ENCODE measurements at places on chromosomes 4 and X.

GRCh38 chr4:185215261-185215660, 5.9 kb downstream of the SNX25 start:
- DNase-seq: no peak

GRCh38 chr4:159097785-159098184, 5.1 kb upstream of the RAPGEF2 start:
- DNase-seq: no peak

GRCh38 chr4:101256222-101256621, 91.1 kb downstream of the PPP3CA start:
- no peak for DNase-seq

- DNase-seq: no peak
Observed at GRCh38 chr4:22191565-22191964, 243.0 kb upstream of the KCNIP4 start.

GRCh38 chrX:23742174-23742696, 841 bp downstream of the ACOT9 start:
- no peak for DNase-seq

DNA sequence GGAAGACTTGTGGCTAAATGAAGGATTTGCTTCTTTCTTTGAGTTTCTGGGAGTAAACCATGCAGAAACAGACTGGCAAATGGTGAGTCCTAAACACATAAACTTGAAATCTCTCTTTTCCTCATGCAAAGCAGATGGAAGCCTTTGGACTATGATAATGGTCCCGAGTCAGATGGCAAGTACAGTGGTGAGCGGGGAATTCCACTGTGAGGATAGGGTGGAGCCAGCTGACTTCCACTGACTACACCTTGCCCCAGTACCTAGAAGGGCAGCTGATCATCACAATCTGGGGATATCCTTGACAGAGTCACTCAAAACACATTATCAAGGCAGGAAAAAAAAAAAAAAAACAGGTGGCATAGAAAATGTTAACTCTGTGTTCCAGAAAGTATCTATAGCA, 34.3 kb downstream of the ENPEP start:
- no peak for DNase-seq

DNA sequence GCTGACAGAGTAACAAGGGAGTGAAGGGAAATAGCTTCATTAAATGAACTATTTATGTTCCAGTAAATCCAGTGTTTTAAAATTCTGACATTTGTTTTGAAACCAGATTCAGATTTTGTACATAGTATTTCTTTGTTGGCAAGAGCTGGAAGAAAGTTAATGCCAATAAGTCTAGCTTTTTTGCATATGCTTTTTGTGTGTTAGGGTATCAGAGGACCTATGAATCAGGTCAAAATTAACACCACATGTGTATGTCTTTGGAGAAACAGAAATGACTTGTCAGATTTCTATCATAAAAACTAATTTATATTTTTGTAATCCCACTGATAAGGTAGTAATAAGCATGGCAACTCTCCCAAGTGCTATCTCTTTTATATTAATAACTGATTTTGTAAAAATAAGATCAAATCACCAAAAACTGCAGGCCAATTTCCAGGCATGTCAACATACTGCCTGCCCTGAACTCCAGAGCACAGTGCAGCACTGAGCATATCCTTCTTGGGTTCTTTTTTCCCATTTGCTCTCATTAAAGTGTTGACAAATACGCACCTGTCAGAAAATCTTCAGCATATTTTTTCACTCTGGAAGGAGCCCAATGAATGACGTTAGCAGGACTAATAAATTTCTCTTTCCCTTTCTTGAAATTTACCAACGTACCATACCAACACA, 65.5 kb downstream of the SH3RF1 start:
- no peak for DNase-seq

GRCh38 chrX:115561605-115562479, 868 bp downstream of the PLS3 start:
- DNase-seq: no peak

DNA sequence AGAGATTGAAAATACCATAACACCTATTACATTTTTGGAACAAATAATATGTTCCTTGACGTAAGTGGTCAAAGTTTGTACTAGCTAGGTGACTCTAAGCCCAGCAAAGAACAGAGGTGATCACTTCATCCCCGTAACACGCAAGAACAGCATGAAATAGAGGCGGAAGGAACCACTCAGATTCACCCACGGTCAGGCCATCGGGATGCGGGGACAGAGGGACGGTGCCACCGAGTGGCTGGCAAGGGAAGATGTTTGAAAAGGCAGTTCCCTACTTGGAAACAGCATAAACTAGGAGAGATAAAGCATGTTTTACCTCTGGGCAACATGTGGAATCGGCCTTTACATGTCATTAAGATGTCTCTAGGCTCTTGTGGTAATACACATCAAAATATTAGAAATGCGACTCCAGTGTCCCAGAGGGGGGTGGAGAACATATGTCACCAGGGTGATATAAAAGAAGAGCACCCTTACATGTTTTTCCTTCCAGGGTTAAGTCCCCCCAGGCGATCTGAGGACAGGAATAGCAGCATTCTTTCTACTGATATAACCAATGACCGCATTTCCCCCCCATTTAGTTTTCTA, 84.0 kb downstream of the PHKA2 start:
- no peak for DNase-seq

GRCh38 chr4:2297606-2298531, 36.0 kb upstream of the MXD4 start:
- no peak for DNase-seq

- no peak for DNase-seq
Observed at GRCh38 chrX:65451663-65452062, 82.9 kb downstream of the LAS1L start.

GRCh38 chr4:110489901-110490508, 14.1 kb downstream of the ENPEP start:
- DNase-seq: no peak

- no peak for DNase-seq
Observed at GRCh38 chr4:1242506-1243450, 6.2 kb downstream of the CTBP1 start.

- no peak for DNase-seq
Observed at GRCh38 chr4:113837397-113837796, 75.9 kb upstream of the CAMK2D start.

DNA sequence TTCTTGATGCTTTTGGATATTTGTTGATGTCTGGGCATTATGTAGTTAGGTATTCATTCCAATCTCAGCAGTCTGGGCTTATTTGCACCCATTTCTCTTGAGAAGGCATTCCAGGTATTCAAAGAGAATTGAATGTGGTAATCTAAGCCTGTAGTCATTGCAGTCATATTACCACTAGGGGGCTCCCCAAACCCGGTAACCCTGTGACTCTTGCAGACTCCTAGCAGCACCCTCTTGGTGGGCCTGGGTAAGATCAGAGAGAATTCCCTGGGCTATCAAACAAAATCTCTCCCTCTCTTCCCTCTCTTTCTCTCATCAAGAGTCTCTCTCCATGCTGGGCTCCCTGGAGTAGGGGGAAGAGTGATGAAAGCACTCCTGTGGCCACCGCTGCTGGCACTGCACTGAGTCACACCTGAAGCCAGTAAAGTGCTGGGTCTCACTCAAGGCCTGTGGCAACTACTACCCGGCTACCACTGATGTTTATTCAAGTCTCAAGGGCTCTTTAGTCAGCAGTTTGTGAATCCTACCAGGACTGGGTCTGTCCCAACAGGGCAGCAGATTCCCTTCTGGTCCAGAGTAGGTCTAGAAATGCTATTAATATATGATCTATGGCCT, 187.7 kb upstream of the NUDT10 start:
- DNase-seq: peak; percentile 3

GRCh38 chr4:139171876-139172691, 4.9 kb downstream of the ELF2 start:
- peak; percentile 7 for DNase-seq

GRCh38 chr4:138861135-138861534, 154.4 kb upstream of the NOCT start:
- DNase-seq: no peak

DNA sequence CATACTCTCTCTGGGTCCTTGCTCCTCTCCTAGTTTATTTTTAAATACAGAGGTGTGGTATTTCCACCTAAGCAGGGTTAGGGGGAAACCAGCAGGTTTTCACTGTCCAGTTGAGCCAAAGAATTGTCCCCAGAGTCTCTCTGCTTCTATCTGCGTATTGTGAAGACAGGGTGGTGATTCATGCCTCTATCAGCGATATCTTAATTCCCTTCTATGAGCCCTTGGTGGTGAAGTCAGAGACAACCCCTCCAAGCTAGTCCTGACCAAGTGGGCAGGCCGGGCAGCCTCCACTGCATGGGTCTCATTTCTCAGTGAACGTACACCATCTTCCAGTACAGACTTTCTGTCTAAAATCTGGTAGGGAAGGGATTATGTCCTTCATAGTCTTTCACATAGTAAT, 100.5 kb upstream of the GPR34 start:
- DNase-seq: no peak

GRCh38 chr4:153521999-153522801, 56.0 kb downstream of the TMEM131L start:
- DNase-seq: peak; percentile 49

DNA sequence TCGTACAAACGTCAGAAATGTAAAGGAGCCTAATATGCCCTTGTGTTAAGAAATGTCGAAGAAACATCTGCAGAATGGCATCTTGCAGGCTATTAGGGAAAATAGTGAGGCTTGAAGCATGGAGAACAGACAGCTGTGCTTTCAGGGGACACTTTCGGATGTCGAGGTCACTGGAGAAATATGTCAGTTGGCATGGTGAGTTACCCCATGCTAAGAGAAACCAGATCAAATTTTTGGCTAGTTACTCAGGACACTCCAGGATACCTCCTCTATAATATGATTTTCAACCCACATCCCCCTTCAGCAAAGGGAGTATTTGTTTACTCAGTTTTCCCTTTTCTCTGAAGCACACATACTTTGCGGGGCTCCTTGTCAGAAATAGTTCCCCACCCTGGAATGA, 171.4 kb downstream of the GPC3 start:
- DNase-seq: no peak

- no peak for DNase-seq
Observed at GRCh38 chrX:53716328-53717088, 30.0 kb upstream of the HUWE1 start.

DNA sequence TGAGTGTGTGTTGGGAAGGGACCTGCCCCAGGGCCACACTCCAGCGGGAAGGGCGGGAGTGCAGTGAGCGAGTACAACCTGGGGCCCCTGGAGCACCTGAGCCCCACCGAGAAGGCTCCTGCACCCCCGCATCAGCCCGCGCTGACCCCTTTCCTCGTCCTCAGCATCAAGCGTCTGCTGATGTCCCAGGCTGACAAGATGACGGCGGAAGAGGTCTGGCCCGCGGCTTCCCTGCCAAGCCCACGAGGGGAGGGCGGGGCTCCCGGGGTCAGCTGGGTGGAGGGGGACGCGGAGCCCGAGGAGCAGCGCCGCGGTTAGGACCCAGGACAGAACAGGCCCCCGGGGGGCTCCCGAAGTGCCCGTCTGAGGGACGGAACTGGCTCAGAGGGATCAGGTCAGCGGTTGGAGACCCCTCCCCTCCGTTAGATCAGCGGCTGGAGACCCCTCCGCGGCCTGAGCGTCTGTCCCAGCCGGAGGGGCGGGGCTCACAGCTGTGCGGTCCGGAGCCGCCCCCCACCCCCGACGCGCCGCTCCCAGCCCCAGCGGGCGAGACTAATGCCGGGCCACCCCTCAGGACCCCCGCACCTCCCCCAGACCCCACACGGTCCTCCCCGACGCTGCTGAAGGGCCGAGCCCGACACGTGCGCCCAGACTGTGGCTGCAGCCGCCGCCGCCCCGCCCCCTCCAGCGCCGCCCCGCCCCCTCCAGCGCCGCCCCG, 6.7 kb downstream of the MYL5 start:
- no peak for DNase-seq

DNA sequence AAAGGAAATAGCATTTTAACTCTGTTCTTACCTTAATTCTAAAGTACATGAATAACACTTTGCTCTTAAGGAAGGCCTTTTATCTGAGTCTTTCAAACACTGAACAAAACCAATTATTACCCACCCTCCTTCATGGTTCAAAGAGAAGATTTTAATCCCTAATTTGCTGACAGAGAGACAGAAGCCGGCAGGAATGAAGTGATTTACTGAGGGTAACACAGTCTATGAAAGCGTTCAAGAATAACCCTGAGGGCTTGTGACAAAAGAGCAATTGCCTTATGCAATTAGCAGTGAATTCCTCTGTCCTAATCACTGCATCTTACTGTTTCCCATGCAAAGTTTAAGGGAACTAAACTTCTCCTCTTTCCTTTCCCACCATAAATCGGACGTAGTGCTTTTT, 144.1 kb downstream of the PACRGL start:
- no peak for DNase-seq

DNA sequence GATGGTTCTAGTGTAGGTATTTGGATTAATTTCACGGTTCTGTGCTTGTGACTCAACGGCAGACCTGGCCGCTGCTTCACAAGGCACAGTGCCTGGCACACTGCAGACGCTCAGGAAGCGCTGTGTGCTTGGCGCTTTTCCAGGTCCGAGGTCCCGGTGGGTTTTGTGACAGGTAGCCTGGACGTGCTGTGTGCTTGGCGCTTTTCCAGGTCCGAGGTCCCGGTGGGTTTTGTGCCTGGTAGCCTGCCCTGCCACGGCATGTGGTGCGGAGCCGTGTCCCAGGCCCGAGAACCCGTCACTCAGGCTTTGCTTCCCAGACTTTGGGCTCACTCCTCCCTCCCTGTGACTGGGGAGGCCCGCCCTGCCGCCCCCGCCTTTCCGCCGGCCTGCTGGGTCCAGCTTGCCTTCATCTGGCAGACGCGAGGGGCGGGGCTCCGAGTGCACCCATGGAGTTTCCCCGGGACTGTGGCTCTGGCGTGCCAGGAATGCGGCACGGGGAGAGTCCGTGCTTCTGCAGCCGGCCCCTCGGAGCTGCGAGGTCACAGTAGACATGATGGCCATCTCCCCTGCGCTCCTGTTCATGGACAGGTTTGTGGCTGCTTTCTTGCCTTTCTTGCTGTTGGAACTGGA, 44.2 kb downstream of the TBC1D14 start:
- no peak for DNase-seq

DNA sequence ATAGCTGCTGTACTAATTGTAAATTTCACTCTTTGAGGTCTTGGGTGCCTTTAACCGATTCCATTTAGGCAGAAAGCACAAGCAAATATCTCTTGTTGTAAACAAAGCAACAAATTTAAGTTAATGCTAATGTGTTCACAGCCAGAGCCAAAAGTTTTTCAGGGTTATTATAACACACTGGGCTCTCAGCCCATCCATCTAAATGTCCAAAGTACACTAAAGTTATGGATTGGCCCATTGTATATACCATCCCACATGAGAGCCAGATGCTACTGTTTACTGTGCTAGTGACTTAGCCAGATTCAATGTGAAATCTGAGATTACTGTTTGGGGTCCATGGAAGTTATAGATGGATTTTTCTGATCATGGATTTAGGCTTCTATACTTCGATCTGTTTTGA, 186.7 kb downstream of the LARP7 start:
- DNase-seq: no peak

DNA sequence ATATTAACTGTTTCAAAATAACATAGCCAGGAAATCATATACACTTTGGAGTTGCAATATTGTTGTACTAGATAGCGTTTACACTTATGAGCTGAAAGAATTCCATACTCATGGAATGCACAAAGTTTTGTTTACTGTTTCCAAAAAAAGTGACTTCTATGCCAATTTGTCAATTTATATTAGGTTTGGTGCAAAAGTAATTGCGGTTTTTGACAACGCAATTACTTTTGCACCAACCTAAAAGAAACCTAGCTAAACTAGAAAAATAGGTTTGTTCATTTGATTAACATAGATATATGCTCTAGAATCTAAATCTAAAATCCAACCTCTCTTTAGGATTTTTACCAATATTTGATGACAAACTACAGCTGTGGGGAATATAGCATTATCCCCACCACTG, 15.2 kb downstream of the RXFP1 start:
- DNase-seq: no peak
